ENCODE measurements at places on chromosomes 4 and X.

GRCh38 chr4:150867148-150867547 lies 147.9 kb downstream of the LRBA start:
- DNase-seq: no peak

DNA sequence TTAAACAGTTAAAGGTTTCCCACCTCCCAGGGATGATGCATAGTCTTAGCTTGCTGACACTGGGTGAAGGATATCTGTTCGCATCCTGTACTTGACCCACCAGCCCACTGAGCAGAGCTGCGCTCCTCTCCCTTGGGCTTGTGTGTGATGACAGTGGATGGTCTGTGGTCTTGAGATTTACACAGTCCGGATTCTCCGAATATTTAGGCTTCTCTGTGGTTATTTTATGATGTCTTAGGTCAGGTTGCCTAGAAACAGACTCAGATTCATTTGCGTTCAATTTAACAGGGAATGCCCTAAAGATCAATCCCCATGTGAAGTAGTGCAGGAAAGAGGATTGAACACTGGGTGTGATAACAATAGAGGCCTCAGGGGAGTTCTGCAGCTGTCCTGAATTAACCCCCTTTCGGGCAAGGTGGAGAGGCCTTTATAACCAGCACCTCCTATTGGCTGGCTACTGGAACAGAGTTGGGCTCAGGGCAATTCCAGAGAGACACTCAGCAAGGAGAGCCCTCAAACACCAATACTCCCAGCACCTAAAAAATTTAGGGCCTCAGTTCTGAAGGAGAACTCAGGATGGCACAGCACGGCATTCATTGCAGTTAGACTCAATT lies 653.2 kb upstream of the GALNT7 start:
- DNase-seq: no peak

GRCh38 chr4:150540959-150541360 lies 41.0 kb upstream of the MAB21L2 start:
- DNase-seq: no peak

DNA sequence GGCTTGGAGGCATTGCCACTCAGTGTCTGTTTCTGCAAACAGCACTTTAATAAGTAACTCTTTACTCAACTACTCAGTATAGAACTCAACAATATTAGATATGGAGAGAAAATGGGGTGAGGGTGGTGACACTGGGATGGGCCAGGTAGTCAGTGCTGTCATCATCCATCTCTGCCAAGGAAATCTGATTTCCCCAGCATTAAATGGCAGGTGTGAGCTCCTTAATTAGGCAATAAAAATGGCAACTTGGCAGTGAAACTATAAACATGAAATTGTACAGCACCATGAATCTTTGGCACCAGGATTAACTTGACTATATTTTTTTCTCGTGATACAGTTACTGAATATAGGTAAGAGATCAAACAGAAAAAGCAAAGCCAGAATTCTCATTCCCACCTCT lies 146.2 kb downstream of the GLRA2 start:
- no peak for DNase-seq

DNA sequence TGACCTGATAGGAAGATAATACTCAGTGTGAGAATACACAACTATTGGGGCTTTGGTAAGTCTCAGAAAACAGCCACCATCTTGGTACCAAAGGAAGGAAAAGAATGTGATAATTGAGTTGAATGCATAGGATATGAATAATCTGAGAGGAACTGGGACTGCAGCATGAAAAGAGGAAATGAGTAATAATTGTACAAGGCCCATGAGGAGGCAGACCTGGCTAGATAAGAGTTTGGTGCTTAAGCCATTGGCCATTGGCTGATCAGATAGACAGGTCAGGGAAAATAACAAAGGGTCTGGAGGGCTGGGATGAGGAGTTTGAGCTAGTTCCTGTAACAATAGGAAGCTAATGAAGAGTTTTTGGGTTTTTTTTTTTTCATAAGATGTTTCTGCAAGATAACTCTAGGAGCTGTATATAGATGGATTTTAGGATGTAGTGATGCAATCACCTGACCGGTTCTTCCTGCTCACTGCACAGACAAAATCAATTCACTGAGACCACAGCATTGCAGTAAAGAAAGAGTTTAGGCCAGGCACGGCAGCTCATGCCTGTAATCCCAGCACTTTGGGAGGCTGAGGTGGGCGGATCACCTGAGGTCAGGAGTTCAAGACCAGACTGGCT lies 5.3 kb upstream of the TRMT2B start:
- DNase-seq: no peak

DNA sequence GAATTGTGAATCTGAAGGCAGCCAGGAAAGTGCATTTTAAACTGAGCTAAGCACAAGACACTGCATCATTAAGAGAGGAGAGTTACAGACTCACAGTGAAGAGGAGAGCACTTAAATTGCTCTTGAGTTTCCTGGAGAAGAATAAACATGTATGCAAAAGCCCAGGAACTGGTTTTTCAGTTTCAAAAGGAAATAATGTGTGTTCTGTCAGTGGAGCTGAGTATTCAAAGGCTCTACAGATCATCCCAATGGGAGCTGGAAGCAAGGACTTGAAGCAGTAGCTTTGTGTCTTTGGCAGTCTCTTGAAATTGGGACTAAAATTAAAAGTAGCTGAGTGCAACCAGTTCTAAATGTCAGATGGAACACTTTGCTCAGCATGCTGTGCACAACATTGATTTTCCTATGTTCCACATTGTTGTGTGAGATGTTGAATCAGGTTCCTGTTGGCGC lies 147.5 kb upstream of the ANK2 start:
- no peak for DNase-seq

DNA sequence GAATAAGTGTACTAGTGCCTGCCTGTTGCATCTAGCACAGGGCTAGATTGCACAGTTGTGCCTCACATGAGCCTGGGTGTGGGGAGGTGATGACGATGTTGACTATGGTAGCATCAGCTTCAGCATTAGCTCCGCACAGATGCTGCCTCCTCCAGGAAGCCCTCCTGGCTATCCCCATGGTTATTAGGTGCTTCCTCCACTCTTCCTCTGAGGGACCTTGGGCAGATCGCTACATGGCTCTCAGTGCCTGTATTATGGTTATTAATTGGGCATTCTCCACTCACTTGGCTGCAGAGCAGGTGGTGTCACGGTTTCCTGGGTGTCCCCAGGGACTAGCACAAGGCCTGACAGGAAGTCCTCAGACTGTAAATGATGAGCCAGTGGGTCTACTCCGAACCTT lies 325.6 kb downstream of the ARHGAP10 start:
- no peak for DNase-seq

DNA sequence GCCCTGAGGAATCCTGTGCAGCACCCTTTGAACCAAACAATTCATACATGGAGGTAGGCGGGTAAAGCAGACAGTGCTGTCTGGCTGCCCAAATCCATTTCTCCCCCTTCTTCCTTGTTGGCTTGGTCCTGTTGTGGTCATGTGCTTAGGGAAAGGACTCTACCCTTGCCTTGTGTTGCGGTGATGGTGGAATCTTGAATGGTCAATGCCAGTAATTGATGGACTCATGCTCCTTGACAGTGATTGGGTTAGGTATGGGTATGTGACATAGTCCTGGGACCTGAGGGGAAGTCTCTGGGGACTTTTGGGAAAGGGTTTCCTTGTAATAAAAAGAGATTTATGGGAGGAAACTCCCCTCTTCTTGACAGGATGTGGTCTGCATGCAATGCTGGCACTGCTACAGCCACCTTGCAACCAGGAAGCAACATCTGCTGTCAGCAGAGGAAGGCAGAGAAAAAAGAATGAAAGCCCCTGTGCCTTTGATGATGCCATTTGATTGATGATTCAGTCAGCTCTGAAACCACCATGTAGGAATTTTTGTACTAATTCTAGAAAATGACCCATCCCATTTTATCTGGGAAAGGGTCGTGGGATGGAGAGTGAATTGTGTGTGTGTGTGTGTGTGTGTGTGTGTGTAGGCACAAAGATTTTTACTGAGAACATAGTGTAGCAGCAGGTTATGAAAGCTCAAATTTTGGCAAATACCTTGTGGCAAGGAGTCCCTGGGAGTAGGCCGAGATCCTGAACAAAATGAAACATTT lies 30.0 kb upstream of the HUWE1 start:
- peak; percentile 64 for DNase-seq

DNA sequence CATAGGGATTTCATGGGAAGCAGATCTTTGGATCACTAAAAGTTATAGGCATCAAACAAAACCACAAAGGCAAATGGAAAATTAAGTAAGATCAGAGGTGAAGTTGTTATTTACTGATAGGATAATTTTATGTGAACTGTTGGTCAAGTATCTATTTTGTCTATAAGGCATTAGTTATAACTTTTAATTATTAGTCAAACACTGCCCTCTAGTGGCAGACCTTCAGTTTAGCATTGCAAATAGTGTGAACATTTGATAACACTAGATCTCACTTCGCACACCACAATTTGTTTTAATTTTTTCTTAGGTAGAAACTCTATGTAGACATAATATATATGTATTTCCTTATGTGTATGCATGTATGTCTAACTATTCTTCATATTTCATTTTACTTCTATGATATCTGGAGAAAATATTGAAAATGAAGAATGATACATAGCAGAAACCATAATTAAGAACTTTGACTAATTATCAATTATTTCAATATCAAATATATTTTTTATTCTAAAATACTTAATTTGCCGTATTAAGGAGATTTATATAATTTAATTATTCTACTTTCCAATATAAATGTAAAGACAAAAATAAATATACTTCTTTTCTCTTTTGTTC lies 214.5 kb upstream of the TACR3 start:
- peak; percentile 17 for DNase-seq

DNA sequence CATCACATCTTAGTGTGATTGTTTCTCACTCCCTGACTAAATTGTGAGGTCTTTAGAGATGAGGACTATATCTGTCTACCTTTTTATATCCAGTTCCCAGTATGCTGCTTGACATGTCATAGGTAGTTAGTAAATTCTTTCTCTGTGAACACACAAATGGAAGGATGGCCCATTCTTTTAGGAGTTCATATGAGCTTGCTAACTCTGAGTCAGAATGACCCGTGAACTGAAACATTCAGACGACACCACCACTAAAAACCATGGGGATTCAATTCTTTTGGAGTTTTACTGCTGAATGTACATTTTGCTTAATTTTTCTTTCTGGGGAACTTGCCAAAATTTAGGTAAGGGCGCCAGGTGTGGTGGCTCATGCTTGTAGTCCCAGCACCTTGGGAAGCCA lies 13.9 kb downstream of the OFD1 start:
- no peak for DNase-seq

- no peak for DNase-seq
These were observed 1.8 kb downstream of the TLR1 start for GRCh38 chr4:38802561-38803355.

- no peak for DNase-seq
These were observed 35.8 kb downstream of the AMELX start for GRCh38 chrX:11329021-11329420.

DNA sequence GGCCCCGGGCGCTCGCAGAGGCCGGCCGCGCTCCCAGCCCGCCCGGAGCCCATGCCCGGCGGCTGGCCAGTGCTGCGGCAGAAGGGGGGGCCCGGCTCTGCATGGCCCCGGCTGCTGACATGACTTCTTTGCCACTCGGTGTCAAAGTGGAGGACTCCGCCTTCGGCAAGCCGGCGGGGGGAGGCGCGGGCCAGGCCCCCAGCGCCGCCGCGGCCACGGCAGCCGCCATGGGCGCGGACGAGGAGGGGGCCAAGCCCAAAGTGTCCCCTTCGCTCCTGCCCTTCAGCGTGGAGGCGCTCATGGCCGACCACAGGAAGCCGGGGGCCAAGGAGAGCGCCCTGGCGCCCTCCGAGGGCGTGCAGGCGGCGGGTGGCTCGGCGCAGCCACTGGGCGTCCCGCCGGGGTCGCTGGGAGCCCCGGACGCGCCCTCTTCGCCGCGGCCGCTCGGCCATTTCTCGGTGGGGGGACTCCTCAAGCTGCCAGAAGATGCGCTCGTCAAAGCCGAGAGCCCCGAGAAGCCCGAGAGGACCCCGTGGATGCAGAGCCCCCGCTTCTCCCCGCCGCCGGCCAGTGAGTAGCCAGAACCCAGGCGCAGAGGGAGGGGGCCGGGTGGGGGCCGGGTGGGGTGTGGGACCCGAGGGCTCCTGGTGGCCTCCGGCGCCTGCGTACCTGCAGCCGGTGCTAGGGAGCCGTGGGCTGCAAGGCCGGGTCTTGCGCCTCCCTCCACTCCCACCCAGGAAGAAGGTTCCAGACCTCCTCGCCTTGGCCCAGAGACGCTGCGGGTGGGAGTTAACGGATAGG lies 534 bp downstream of the MSX1 start:
- DNase-seq: no peak

DNA sequence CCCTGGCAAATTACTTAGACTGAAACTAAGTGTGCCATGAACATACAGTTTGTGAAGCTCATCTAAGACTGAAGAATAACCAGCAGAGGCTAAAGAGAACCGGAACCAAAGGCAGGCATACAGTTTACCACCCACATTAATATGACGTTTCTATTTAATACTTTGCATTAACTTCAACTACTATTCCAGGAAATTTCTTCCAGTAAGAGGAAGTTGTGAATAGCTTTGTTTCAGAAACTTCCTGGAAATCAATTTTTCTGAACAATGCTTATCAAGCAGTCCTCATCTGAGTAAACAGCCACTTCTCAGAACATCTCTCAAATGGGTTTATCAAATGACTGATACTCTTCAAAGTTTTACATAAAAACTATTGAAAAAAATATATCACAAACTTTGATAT lies 252.7 kb downstream of the OPHN1 start:
- no peak for DNase-seq

GRCh38 chrX:13721819-13722519 lies 12.5 kb downstream of the TRAPPC2 start:
- no peak for DNase-seq

- DNase-seq: no peak
These were observed 32.0 kb downstream of the STIM2 start for GRCh38 chr4:26892480-26893150.

DNA sequence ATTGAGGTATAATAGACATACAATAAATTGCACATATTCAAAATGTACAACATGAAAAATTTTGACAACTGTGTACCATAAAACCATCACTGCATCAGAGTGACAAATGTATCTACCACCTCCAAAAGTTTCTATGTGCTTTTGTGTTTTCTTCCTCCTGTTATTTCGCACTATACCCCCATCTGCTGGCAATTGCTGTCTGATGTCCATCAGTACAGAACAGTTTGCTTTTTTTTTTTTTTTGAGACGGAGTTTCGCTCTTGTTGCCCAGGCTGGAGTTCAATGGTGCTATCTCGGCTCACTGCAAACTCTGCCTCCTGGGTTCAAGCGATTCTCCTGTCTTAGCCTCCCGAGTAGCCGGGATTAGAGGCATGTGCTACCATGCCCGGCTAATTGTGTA lies 154.3 kb upstream of the GIMD1 start:
- DNase-seq: no peak

- DNase-seq: no peak
These were observed 158.2 kb upstream of the MAP3K15 start for GRCh38 chrX:19673375-19674040.

- DNase-seq: no peak
These were observed 19.1 kb downstream of the SLAIN2 start for GRCh38 chr4:48360285-48361011.

- no peak for DNase-seq
These were observed 444.1 kb downstream of the BCOR start for GRCh38 chrX:39653691-39654090.

DNA sequence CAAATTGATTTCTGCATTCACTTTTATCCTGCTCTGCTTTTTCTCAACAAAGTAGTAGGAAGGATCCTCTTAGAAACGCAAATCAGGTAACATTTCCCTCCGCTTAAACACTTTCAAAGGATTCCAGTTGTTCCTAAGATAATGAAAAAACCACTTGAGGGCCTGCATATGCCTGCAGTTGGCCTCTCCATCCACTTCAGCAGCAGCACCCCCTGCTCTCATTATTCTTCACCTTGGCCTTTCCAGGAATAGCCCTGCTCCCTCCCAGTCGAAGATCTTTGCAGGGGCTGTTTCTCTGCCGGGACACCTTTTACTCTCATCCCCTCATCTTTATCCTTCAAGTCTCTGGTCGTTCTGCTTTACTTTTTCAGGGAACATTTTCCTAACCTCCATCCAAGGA lies 314.0 kb downstream of the INPP4B start:
- no peak for DNase-seq
